NCI-H1417 treated with DMSO at 0.1 percent for 48 hours (cell line): ENCODE measurements at places on chromosomes 12 and 14.

- DNase-seq: no peak
These were observed 8.4 kb upstream of the OAS1 start for GRCh38 chr12:112898380-112898779.

DNA sequence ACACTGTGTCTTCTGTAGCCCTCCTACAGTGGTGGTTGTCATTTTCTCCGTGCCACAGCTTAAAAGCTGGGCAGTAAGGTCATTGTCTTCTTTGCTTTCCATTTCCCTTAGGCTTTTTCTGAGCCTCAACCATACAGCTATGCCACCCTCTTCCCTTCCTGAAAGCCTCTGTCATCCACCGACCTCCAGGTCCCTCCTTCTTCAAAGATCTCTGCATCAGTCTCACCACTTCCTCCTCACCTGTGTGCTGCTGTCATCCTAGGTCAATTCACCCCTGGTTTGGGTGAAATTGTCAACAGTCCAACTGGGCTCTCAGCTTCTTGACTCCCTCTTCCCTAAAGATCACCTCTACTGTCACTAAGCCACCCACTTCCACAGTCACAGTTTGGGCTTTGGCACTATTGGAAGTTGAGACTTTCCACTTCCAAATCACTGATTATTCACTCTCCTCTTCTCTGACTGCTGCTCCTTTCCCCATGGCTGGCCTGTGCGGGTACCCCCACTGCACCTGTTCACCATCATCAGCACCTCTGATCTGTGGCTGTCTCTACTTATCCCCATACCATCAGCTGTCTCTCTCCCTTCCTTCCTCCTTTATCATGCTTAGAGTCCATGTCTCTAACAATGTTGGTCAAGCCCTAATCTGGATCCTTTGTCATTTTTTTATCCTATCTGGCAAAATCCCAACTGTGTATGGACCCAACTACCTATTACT, 15.5 kb upstream of the TSPAN9 start:
- DNase-seq: no peak

- DNase-seq: no peak
These were observed 28.6 kb upstream of the DNM1L start for GRCh38 chr12:32650508-32650907.

DNA sequence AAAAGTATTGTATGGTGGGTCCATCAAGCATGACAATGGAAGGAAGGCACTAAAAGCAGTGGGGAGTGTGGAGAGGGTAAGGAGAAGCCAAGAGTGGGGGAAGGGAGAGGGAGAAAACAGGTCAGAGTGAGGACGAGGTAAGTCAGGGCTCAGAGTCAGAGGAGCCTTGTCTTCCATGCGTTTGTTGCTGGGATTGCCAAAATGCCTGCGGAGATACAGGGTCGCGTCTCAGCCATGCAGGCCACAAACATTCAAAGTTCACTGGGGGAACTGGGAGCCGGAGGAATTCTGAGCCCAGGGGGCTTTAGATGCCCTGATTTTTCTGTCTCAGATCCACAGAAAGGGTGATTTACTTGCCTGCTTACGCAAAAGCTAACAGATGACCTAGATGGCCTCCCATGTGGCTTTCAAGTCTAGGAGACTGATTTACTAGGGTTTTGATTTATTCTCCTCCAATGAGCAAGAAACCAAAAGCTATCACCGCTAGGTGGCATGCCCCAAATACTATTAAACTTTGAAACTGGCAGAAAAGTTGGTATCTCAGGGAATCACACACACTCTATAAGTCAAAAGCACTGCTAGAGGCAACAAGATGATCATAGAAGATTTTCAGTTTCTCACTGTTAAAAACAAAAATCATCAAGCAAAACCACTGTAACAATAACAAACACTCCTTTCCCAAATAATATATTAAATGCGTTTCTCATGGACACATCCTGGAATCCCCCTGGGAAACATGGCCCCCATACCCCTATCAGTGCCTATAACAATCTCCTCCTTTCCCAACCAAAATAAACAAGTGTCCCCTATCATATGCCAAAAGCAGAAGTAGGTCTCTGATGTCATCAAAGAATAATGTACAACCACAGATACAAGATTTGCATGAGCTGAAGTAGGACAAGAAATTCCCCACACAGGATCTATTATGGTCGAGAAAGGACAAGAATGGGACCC, 26.6 kb upstream of the MDM1 start:
- DNase-seq: no peak

DNA sequence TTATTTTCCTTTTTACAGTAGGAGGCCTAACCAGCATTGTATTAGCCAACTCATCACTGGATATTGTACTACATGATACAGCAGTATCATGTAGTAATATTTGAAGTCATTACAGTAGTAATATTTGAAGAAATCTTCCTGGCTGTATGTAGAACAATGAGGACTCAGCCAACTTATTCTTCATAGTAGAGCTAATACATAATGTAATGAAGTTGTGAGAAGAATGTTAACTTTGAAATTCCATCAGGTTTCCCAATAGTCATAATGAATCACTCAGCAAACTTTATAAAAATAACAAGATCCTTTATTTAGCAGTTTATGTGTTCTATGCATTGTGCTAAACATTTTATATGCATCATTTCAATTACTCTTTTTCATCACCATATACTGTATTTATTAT, 61.8 kb downstream of the LRRK2 start:
- DNase-seq: no peak

GRCh38 chr12:38123566-38124246, 192.9 kb upstream of the ALG10B start:
- DNase-seq: no peak

DNA sequence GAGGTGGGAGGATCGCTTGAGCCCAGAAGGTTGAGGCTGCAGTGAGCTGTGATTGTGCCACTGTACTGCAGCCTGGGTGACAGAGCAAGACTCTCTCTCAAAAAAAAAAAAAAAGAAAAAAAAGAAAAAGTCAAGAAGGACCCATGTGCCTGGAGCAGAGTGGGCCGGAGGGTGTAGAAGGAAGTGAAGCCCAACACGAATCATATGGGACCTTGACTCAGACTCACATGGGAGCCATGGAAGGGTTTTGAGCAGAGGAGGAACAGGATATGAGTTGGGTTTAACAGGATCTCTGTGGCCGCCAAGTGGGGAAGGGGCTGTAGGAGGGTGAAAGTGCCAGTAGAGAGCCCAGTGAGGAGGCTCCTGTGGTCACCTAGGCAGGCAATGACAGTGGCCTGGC, 165.4 kb downstream of the PHETA1 start:
- DNase-seq: no peak

DNA sequence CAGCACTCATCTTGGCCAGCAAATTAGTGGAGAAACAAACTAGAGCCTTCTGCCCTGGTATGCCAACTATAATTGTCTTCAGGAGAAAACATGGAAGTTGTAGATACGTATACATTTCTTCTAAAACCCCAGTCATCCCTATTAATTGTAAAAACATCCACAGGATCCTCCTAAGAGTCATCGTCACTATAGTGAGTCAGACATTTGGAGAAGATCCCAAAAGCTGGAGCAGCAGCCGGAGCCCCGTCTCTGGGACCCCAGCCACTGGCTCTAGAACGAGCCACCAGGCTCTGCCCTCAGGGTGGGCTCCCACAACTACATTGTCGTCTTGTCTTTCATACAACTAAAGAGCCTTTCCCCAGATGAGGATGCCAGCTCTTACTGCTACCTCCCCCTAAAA, 15.5 kb downstream of the PRKAB1 start:
- no peak for DNase-seq

- DNase-seq: no peak
These were observed 143.4 kb upstream of the PRICKLE1 start for GRCh38 chr12:42732908-42733411.

DNA sequence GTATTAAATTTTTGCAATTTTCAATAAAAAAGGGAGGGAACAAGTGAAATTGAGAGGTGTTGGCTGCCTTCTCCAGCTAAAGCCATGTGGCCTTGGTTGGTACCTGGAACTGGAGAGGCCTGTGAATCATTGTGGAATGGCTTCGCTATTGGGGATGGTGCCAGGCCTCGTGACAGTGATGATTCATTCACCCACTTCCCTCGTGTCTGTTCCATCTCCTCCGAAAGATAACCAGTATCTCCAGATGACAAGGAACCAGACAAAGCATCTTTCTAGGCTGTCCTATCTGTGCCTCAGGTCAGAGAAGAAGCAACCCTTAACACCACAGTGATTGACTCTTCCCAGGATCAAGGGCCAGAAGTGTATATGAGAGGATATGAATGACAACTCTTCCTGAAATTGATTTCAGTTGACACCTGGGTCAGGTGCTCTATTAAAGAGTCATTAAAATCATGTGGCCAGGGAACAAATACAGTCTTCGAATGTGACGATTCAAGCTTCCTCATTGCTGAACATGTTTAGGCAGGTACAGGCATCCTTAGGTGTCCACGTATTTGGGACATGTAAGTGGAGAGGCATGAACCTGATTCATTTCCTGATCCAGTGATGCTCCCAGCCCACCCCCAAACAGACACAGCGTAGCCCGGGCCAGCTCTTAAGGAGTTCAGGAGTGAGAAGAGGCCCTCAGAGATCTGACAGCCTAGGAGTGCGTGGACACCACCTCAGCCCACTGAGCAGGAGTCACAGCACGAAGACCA, at the start of gene RNASE7:
TSS of gene RNASE7 (plus strand) at position 687 of the 758 bp plus-strand sequence. CDS start 631 bp downstream, outside the sequence.
- no peak for DNase-seq

GRCh38 chr14:20198991-20199390, 8.3 kb downstream of the OR11G2 start:
- no peak for DNase-seq

DNA sequence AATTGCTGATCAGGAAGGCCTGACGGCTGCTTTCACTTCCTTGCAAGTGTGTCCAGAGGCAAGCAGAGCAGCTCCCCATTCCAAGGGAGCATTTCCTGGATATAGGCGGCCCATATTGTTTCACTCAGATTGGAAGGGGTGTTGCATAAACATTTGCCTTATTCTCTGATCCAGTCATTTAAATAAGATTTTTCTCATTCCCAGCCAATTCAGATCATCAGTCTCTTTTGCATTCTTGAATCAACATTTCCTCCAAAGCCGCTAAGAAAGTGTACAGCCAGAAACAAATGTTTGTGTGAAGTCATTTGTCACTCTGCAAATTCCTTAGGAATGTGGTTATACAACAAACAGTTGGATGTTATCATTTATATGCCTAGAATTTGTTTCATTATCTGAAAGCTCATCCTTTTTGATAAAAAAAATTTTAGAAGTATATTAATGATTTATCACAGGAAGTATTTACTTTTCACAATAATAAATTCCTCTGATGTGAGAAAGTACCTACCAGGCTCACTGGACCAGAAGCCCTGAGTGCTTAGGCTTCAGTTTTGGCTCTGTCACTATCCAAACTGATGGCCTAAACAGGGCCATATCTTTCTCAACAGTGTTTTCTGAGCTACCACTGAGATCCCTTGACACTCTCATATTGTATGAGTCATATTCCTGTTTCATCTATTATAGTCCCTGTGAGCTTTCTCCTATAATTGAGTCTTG, 379.6 kb downstream of the CCDC91 start:
- no peak for DNase-seq
